Umbilical cord (tissue), 2 donors: ENCODE measurements at places on chromosomes 12 and 14. TPM values are rescaled to one million over a fixed set of nuclear protein-coding genes. Genes with fewer than 3 reads are reported as not detected.

GRCh38 chr14:61643555-61643954 lies 51.8 kb upstream of the HIF1A start:
- no peak for DNase-seq

DNA sequence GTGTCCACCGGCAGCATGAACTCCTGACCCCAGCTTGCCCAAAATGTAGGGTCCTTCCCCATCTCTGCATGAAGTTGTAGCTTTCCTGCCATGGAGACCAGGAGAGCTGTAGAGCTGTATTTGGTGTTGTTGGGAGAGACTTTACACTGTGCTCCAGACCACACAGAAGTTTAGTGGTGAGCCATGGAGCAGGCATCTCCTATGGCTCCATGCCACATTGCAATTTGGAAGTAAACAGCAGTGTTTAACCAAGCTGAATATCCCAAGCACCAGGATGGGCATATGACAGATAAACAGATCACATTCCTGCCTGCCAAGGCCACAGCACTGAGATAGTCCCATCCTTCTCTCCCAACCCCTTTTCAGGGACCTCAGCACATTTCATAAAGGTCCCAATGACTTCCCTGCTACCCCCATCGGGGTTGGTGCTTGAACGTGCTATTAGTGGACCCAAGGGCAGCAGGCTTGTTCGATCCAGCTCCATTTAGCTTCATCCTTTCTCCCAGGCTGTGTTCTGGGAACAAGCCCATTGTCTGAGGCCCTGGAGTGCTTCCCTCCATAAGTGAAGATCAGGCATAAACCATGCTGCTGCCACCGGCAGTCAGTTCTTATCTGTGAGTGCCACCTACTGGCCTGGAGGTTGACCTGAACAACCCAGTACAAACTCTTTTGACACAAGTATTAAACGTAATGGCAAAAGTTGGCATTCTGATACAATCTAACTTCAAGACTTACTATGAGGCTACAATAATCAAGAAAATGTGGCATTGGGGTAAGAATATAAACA lies 172.3 kb upstream of the ATXN7L3B start:
- DNase-seq = no peak

GRCh38 chr14:23555533-23555881 lies 564 bp upstream of the THTPA start:
- DNase-seq = no peak

DNA sequence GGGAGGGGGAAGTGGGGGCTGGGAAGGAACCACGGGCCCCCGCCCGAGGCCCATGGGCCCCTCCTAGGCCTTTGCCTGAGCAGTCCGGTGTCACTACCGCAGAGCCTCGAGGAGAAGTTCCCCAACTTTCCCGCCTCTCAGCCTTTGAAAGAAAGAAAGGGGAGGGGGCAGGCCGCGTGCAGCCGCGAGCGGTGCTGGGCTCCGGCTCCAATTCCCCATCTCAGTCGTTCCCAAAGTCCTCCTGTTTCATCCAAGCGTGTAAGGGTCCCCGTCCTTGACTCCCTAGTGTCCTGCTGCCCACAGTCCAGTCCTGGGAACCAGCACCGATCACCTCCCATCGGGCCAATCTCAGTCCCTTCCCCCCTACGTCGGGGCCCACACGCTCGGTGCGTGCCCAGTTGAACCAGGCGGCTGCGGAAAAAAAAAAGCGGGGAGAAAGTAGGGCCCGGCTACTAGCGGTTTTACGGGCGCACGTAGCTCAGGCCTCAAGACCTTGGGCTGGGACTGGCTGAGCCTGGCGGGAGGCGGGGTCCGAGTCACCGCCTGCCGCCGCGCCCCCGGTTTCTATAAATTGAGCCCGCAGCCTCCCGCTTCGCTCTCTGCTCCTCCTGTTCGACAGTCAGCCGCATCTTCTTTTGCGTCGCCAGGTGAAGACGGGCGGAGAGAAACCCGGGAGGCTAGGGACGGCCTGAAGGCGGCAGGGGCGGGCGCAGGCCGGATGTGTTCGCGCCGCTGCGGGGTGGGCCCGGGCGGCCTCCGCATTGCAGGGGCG lies at the start of gene GAPDH:
Gene GAPDH, plus strand, starts transcription at position 595 of the 772 bp plus-strand sequence. CDS start 316 bp downstream, outside the sequence.
- peak; percentile 99 for DNase-seq

GRCh38 chr12:40105265-40105514 lies 691 bp downstream of the SLC2A13 start:
- no peak for DNase-seq

GRCh38 chr12:111976291-111976690 lies 36.7 kb downstream of the TMEM116 start:
- DNase-seq = no peak

GRCh38 chr14:70677341-70677740 lies 35.6 kb downstream of the TTC9 start:
- no peak for DNase-seq

DNA sequence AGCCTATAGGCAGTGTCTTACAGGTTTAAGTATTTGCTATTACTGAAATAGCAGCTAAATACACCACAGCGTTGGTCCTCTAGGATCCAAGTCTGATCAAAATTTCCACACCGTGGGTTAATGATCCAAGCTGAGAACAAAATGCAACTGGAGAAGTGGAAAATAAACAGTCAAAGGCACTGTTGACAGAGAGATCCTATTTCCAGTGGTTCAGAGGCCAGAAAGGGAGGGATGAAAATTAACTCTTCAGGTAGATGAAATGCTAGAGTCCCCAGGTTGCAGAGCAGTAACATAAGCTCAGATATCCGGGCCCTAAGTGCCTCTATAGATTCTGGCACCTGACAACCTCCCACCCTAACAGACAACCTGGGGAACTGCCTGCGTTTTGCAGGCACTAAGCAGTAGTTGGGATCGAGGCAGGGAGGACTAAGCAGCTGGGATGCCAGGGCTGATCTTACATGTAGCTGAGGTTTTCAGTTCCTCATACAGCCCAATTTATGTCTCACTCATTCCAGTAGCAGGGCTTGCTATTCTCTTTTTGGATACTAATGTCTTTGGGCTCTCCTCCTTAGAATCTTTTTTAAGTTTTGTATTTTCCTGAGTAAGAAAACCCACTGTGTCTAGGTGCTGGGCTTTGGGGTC lies 42.7 kb upstream of the CRACR2A start:
- DNase-seq = no peak

DNA sequence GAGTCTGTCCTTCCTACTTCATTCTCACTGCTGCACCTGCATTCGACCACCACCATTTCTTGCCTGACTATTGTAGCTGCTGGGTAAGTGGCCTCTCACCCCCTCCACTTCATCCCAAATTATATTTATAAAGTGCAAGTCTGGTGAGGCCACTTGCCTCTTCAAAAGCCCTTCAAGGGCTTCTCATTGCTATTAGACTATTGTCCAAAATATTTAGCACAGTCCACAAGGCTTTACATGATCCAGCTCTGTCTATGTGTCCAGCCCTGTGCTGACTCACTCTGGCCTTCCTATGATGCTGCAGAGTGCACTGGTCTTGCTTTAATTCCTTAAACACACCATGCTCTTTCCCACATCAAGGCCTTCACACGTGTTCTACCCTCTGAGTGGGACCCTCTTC lies 46.0 kb downstream of the PAH start:
- no peak for DNase-seq

DNA sequence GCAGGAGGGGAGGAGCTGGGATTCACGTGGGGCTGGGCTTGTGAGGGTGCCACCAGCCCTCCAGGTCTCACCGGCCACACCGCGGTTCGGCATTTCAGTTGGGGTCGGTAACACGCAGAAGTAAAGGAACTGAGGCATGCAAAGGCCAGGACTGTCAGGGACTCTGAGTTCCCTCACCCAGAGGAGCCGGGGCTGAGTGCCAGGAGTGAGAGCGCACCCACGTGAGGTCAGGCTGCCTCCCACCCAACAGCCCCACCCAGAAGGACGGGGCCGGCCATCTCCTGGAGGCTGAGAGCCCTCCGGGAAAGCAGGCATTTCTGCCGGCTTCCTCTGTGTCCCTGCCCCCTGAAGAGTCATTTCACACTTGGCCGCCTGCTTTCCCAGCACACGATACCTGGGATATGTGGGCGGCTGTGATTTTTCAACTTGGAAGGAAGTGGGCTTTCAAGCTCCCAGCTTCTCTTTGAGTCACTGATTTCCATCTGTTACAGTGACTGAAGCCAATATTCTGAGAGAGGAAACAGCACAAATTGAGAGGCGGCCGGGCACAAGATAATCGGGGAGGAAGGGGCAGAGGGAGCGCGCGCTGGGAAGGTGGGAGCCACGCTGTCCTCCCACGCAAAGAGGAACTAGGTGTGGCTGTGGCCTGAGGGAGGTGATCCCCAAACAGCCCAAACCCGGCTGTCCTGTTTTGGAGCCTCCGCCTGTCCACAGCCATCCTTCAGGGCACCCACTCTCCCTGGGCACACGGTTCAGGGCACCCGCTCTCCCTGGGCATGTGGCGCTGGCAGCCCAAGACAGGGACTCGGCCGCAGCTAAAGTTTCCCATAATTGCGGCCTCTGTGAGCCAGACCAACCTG lies 19.0 kb downstream of the GALNT9 start:
- no peak for DNase-seq

GRCh38 chr12:2378835-2379330 lies 326.1 kb downstream of the CACNA1C start:
- no peak for DNase-seq

GRCh38 chr12:53603804-53604203 lies 22.4 kb downstream of the ATF7 start:
- DNase-seq = no peak

DNA sequence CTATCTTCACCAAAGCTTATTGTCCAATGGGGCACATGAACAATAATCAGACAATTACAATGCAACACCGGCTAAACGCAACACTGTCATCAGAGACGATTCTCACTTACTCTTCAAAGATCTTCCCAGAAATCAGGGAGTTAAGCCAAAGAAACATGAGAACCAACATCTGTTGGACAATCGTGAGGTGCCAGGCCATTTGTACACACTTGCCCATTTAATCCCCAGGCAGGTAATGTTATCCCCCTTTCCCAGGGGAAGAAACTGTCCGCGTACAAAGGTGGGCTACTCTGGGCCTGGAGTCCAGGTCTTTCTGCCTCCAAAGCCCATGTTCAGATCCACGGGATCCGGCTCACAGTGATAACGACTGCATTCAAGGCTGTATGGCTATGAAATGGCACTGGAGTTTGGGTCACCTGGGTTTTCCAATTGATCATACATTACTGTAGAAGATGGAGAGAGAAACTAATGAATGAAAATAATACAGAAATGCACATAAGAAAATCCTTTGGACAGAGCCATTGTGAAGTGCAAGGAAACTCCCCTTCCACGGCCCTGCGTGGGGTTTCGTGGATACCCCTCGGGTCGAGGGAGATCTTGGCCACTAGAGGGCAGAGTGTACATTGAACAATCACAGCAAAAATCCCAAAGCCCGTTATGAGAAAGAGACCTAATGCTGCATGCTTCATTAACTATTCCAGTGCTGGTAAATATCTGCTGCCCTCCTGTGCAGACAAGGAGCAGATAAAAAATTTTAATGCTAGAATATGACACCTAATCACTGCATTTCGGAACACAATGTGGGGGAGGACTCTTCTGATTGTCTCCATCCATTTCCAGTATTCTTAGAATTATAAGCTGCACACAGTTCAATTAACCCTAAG lies 111.4 kb downstream of the EGLN3 start:
- DNase-seq = peak; percentile 57

DNA sequence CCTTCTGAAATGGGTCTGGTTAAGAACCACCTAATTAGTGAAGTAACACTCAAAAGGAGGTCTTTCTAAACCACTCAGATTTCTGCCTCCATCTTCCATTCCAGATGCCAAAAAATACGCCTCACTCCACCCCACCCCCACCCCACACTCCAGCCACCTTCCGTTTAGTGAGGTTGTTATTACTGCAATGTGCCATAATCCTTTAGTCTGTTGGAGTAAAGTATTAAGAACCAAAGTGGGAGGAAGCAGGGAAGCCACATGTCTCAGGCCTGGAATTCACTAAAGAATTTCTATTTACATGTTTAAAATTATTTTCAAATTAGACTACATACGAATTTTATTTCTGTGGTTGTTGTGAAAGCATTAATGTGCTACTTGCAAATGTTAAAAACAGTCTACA lies 7.4 kb downstream of the KIF21A start:
- DNase-seq = no peak

- DNase-seq = no peak
Measured at GRCh38 chr12:54879150-54879549, 24.8 kb downstream of the MUCL1 start.

GRCh38 chr12:100123316-100124095 lies 19.2 kb downstream of the BLTP3B start:
- no peak for DNase-seq

- DNase-seq = no peak
Measured at GRCh38 chr12:30219047-30219446, 435.3 kb upstream of the TMTC1 start.

DNA sequence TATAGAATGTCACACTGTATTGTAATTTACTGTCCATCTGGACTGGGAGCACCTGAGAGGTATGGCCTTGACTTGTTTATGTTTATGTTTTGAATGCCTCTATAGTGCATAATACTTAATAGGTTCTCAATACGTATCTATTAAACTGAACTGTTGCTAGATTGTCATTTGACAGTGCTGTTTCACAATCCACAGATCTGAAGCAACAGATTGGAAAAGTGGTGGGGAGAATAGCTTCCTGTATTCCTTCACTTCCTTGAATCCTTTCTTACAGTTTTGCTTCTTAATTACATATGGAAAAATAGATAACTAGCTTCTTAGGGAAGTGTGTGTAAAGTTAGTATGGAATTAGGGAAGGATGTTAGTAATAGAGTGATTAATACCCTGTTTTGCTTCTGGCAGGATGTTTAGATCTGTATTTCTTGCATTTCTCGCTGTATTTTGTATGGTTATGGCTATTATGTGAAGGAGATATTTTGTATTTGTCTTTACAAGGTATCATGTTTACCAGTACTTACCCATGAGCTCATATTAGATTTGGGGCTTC lies 4.5 kb downstream of the CNOT2 start:
- no peak for DNase-seq

GRCh38 chr12:24898185-24898584 lies 50.7 kb downstream of the BCAT1 start:
- DNase-seq = no peak

GRCh38 chr12:27003421-27004381 lies 10.5 kb downstream of the TM7SF3 start:
- no peak for DNase-seq

Gene CCDC60
- 5.1 TPM for total RNA-seq

Gene ARF3
- 25.3 TPM for total RNA-seq

Gene ESPL1
- 8.4 TPM for total RNA-seq

Gene MDP1
- 3.9 TPM for total RNA-seq

Gene COPS7A
- 40.4 TPM for total RNA-seq

Gene CLEC9A
- total RNA-seq = 36.4 TPM

Gene MLXIP
- total RNA-seq = 13.2 TPM

Gene PLEKHD1
- 3.1 TPM for total RNA-seq

Gene AHNAK2
- 59.0 TPM for total RNA-seq

Gene IL31
- not detected for total RNA-seq

Gene HRK
- total RNA-seq = 0.96 TPM

Gene OR6C2
- 11.8 TPM for total RNA-seq
